ENCODE measurements at places on chromosomes 1 and 21. TPM values are rescaled to one million over a fixed set of nuclear protein-coding genes. Genes with fewer than 3 reads are reported as not detected.

Gene F13B
- not detected for polyA plus RNA-seq

DNA sequence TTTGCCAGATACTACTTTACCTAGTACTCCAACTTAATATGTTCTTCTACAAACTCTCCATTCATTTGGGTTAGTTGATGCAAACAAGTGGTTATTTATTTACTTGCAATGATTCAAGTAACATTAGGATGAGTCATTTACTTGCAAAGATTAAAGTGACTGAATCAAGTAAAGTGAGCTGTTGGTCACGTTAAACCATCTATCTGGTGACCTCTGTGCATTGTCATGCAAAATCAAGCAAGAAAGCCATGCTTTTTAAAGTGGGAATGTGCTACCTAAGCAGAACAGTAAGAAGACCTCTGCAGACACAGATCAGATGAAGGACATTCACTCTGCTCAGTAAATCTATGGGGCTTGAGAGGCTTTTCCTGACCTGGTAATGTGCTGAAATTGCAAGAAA lies 254.7 kb downstream of the LRRIQ3 start:
- no peak for DNase-seq

Gene SPTA1
- not detected for polyA plus RNA-seq

Gene OR2G6
- 0.47 TPM for polyA plus RNA-seq

Gene HTR6
- polyA plus RNA-seq: 0.79 TPM

DNA sequence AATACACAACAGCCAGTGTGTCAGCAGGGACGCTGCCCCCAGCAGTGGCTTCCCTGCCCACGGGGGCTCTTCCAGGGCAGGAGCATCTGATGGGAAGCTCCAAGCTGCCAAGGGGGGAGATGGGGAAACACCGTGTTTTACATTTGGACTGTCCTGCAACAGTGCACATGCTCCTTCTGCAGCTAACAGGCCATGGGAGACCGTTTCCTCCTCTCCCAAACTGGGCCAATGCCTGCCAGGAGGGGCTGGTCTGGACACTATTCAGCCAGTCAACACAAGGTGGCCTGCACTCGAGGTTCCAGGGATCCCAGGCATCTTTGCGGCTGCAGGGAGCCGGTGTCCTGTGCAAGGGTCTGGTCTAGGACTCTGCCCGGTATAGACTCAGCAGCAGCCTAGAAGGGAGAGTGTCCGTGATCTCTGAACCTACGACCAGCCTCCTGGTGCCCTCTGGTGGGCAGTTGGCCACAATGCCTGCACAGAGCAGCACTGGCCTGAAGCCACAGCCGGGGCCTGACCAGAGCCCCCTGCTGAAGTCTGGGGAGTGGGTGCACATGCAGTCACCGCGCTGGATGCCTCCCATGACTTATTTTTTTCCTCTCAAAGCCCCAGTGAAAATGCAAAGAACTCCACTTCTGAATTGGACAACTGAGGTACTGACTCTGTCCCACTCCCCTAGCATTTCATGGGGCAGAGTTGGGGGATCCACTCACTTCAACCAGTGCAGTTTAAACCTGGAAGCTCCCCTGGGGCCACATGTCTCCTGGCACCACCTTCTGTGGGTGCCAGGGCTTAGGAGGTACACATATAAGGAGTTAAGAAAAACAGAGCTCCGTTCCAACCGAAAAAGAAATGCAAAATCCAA lies 33.3 kb downstream of the RCC2 start:
- DNase-seq: no peak

Gene CRYAA
- not detected for polyA plus RNA-seq

DNA sequence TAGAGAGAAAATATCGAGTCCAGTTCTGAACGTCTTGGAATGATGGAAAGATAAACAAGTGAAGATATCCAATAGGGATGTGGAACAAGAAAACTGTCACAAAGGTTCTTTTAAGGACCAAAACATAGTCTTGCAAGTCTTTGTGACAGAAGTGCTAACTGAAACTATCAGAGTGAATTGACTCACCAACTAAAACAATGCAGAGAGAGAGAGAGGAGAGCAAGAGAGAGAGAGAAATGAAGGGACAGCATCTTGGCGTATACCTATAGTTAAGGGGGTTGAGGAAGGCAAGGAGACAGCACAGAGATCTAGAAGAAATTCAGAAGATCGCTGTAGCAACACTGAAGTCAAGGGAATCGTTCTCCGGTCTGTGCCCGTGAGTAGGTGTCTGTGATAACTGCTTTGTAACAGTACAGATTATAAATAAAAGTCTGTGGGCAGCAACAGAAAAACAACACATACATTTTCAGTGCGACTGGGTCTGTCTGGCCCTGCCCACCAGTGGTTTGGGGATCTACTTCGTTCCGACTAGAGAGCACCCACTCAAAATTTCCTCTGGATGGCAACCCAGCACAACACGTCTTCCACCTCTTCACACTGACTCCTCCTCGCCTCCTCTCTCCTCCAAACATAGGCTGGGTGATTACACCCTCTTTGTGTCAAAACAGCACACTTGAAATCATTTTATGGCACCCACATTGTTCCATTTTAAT lies 4.8 kb upstream of the COA6 start:
- DNase-seq: no peak

- no peak for DNase-seq
Measured at GRCh38 chr1:85394130-85394529, 70.8 kb downstream of the DDAH1 start.

DNA sequence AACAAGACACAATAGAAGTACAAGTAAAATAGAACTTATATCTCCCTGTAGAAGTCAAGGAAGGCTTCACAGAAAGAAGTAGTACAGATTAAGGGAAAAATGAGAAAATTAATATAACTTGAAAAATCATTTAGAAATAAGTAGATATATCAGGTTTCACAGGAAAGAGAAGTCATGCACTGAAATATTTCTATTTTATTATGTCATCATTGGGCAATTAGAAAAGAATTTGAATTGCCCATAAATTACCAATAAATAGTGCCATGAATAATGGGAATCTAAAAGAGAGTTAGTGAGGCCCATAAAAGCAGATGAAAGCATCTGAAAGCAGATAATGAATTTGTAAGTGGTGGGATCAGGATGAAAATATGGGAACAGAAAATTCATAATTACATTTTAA lies 1597.8 kb downstream of the PLA2G4A start:
- DNase-seq: no peak

GRCh38 chr1:1601564-1602303 lies 1.8 kb upstream of the FNDC10 start:
- DNase-seq: no peak

GRCh38 chr1:210525716-210526454 lies 197.2 kb downstream of the HHAT start:
- no peak for DNase-seq

- no peak for DNase-seq
Measured at GRCh38 chr1:162230517-162230916, 146.1 kb downstream of the SPATA46 start.

Measured in GM12878 (cell line).